ENCODE measurements at places on chromosomes 12 and 14.
A peak's percentile ranks its signal among the peaks of the same experiment; 100 is the strongest.

DNA sequence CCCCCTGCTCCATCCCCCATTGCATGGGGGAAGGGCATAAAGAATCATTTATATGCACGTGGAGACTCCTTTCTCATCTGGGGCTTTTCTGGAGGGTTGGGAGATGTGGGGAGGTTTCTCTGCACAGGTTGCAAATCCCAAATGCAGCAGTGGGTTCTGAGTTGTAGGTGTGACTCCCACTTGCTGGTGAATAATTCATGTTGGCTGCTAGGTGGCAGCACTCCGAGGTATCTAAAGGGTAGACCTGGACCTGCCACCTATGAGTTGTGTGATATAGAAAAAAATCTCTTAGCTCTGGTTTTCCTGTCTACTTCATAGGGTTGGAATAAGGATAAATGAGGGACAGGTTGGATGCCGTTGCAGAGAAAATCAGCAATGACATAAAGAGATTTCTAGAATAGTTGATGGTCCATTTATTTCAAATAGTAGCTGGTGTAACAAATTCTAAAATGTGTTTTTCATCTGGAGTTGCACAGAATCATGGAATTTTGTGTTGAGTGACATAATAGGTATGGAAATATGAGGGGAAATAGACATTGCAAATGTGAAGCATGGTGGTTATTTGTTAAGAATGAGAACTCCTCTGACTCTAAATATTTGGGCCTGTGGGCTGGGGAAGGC is 4.6 kb downstream of the MARCHF9 start:
- no peak for DNase-seq

DNA sequence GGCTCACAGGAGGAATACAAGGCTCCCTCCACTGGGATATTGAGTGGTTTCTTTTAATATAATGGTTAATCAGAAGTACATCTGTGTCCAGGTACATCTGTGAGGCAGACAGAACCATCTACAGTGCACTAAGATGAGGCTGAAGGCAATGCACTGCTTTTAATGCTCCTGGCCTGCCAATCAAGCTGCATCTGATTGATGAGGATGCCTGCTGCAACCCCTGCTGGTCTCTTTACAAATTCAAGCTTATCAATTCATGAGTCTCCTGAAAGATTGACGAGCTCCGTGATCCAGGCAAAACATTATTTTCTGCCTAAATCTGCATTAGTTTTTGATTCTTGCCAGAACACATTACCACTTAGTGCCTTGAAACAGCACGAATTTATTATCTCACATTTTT is 1139.1 kb downstream of the AACS start:
- DNase-seq = no peak

GRCh38 chr12:114933428-114934160 is 249.6 kb upstream of the TBX3 start:
- DNase-seq = peak; percentile 59

DNA sequence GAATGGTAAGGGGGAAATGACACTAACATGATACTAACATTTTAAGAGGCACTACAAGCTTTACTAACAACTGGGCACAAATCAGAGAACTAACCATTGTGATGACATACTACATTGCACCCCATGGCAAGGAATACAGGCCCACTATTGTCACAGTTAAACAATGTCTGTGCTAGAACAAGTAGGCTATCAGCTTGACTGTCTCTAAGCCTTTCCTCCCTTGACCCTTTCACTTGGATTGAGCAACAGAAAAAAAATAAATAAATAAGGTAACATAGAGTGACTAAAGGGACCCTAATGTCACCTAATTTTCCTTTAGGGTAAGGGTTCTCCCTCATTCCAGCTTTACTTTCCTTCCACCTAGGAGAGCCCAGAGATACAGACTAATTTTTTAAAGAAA is 4.4 kb downstream of the SLC38A2 start:
- DNase-seq = no peak

DNA sequence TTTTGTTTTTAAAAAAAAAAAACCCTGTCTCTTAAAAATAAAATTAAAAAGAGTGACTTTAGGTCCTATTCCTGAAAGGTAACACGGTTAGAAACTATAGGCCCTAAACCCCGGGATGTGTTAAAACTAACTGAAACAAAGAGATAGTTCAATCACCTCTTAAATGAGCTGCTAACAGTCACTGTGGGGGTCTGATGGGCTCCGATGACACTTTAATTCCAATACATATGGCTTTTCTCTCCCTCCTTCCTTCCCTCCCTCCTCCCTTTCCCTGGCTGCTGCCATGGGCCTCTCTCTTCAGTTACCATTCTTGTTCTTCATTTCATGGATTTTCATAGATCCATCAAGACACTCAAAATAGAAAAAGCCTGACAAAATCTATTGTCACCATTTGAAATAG is 76.6 kb downstream of the RNF34 start:
- no peak for DNase-seq

- no peak for DNase-seq
Observed at GRCh38 chr12:105775343-105775742, 363.4 kb downstream of the NUAK1 start.

DNA sequence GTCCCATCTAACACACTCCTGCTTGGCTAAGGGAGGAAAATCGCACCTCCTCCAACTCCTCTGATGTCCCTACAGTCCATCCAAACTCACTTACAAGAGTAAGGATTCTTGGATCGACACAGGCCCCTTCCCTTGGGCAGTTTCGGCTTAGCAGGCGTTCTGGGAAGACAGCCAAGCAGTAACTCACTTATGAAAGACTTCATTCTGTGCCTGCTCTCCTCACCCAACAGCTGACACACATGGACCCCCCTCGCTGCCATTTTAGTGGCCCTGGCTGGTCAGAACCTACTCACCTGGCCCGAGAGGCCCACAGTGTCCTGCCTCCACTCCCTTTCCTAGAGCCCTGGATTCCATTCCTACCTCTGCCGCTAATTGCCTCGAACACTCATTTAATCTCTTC is 52.3 kb upstream of the BCL2L14 start:
- no peak for DNase-seq

DNA sequence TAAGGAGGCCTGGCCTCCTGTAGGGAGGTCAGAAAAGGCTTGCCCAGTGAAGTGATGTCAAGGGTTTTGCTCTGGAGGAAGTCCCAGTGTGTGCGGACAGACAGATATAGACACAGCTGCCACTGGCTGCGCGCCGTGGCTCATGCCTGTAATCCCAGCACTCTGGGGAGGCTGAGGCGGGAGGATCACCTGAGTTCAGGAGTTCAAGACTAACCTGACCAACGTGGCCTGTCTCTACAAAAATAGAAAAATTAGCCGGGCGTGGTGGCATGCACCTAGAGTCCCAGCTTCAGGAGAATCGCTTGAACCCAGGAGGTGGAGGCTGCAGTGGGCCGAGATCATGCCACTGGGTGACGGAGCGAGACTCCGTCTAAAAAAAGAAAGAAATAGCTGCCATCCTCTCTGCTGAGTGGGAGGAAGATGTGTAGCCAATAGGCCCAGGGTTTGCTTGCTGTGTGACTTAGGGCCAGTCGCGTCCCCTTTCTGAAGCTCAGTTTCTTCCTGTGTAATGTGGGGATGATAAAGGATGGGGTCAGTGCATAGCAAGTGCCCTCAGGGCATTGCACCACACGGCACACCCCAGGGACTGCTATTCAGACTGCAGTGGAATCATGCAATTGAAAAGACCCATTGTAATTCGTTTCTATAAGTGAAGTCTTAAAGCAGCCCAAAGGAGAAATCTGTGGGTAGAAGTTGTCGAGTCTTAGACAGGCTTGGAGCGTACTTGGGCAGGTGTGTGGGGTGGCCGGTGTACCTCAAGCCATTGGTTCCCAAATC is 18.7 kb upstream of the MLEC start:
- no peak for DNase-seq

DNA sequence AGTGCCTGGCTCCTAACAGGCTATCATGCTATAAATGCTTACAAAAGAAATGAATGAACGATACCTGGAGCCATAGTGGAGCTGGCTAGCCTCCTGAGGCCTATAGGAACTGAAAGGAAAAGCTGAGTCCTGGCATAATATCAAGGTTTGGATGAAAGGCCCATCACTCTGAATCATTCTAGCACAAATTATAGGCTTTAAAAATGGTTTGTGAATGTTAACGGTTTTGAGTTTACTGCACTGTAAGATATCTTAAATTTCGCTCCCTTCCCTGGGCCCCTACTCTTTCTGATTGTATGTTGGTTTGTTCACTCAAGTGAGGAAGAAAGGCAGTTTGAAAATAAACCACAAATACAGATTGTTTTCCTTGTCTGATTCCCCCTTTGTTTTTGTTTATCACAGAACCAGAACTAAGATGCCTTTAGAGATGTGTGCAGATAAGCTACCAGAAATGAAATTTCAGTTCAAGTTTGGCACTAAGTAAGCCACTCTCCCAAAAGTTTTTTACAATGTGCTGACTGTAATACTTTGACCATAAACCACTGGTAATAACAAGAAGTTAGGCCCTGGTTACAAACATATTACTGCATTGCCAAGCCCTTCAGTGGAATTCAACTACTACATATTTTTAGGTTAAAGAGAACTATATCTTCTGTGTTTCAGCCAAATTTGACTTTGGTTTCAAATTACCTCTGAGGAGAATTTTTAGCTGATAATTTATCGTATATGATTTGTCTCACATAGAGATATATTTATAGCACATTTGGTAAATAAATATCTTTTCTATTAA is 89.5 kb downstream of the ALX1 start:
- no peak for DNase-seq

DNA sequence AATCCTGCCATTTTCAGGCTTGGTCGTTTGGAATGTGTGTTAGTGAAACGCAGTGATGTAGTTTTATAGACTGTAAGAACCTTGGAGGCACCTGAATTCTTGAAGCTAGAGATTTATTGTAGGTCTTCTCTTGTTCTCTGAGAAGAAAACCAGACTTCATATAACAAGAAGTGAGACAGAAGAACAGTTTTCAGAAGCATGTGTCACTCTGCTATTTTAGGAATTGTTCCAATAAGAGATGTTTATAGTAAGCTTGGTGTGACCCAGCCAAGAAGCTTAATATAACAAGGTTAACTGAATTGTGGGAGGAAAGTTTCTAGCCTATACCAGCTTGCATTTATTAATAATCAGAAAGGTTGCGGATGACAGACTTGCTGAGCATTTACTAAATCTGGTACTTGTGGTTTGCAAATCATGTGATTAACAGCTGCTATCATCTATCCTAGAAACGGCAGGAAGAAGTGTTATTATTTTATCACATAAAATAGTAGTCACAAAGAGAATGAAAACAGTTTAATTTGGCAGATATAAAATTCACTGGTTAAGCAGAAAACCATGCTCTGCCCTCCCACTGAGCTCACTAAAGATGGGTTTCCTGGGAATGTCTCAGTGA is 49.2 kb upstream of the BCAT1 start:
- DNase-seq = peak; percentile 45

GRCh38 chr14:57889245-57889644 is 23.4 kb upstream of the SLC35F4 start:
- no peak for DNase-seq

DNA sequence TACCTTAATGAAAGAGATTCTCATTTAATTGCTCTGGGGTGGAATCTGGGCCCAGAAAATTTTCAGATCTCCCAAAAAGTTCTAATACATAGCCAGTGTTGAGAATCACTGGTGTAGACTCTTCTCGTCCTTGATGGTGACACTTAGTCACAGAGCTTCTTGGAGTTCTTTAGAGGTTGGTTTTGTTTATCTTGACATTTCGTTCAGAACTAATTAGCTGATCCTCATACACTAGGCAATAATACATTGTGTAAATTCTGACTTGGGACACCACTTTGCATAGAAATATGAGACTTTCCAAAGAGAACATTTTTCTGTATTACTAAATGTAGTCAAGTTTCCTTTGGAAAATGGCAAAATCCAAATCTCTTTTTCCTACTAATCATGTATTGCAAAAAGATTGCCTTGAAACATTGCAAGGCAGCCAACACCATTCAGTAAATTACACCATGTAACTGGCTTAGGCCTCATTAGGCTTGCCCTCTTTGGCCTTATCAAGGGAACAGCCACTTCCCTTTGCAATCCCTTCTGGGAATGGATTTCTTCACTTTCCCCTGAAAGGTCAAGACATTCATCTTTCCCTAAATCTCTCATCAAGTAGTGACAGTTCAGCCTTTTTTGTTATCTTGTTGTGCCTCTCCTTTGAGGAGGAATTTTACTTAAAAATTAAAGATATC is 102.2 kb downstream of the PAH start:
- DNase-seq = no peak

GRCh38 chr14:53019406-53019805 is 68.6 kb upstream of the FERMT2 start:
- DNase-seq = no peak

- DNase-seq = no peak
Observed at GRCh38 chr14:64506721-64507120, 2.2 kb downstream of the ZBTB1 start.

GRCh38 chr14:91143862-91144261 is 30.0 kb downstream of the DGLUCY start:
- no peak for DNase-seq

DNA sequence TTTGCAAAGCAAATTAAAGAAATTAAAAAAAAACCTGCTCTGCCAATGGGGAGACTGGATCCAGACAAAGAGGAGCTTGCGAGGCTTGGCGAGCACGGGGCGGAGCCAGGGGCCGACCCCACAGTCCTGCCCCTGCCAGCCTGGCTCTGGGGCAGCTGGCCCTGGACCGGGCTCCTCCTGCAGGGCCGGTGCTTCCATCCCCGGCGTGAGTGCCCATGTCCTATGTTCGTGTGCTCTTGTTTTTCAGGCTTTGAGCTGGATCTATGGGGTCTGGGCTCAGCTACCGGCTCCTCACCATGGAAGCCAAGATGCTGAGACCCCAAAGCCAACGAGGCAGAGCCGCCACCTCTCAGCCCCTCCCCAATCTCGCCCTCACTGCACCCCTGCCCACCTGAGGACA is 176.8 kb downstream of the KIF26A start:
- DNase-seq = no peak

- no peak for DNase-seq
Observed at GRCh38 chr12:79059557-79059956, 195.0 kb downstream of the SYT1 start.

DNA sequence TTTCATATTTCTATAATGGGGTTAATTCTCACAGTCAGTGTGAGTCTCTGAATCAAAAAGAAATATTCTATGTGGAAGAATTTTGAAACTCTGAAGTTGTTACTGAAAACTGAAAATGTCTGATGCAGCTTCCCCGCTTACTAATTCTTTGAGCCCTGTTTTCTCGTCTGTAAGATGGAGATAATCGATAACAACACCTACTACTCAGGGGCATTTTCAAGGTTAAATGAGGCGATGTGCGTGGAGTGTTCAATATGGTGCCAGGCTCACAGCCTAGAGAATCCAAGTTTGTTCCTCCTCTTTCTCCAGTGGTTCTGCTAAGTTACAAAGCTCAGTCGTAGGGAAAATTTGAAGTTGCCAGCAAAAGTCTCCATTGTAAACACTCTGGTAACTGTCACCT is 391.4 kb downstream of the FUT8 start:
- DNase-seq = no peak

DNA sequence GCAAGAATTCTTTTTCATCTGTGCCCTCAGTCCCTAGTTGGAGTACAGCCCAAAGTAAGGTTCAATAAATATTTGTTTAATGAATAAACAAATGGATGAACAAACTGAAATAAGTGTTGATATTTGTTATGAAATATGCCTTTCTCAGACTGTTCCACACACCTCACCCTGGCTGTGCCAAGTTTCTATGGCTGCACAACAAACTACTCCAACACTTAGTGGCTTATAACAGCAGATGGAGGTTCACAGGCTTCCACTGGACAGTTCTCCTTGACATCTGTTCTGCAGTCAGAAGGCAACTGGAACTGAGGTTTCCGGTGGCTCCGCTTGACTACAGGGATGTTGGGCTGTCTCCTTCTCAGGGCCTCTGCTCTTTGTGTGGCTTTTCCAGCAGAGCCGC is 197.1 kb downstream of the RGS6 start:
- DNase-seq = no peak

All from AG09319 (cell line).